ENCODE measurements at places on chromosomes 12 and 14.

GRCh38 chr12:111748151-111748672, 18.5 kb upstream of the ALDH2 start:
- DNase-seq, result peak; percentile 47

- no peak for DNase-seq
Measured at GRCh38 chr12:54407183-54407905, 11.7 kb downstream of the ITGA5 start.

DNA sequence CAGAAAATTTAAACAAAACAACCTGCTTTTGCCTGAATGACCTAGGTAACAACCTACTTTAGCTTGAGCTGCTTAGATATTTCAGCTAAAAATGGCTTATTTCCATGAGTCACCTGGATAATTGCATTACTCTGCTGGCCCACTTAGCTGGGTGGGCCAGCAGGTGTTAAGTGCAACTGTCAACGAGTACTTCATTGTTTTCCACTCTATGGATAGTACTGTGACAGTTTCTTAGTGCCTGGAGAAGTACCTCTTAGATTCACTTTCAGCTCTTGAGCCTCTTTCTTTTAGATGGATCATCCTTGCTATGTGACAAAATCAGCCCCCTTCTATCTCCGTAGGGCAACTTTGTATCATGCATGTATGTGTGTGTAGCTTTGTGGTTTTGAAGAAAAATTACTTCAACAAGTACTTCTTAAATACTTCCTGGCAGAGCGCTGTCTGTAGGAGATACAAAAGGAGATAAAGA, 368.2 kb upstream of the ATP2B1 start:
- no peak for DNase-seq

DNA sequence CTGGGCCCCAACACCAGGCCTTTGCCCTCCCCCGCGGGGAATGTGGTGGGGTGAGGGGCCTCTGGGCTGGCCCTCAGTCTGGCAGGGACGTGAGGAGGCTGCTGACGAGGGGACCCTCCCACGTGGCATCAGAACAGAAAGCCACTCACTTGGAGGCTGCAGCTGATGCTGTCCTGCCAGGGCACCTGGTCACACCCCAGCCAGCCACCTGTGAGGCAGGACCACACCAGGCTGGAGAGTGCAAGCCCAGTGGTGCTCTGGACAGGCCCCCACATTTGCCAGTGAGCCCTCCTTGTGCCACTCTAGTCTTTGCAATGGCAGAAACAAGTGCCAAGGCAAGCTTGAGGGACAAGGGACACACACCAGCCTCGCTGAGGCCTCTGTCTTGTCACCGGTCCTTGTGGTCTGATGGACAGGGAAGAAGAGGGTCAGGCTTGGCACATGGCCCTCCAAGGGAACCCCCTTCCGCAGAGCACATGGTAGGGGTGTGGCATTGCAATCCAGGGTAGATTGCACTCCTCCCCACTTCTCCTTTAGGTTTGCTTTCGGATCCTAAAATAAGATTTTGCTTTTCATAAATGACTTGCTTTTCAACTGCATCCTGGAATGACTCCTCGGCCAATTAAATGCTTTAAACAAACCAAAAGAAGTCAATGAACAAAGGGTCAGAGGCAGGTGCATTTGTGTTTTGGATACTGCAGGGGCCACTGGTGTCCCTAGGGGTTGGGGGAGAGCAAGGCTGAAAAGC, 53.7 kb downstream of the CCDC88C start:
- DNase-seq, result no peak

DNA sequence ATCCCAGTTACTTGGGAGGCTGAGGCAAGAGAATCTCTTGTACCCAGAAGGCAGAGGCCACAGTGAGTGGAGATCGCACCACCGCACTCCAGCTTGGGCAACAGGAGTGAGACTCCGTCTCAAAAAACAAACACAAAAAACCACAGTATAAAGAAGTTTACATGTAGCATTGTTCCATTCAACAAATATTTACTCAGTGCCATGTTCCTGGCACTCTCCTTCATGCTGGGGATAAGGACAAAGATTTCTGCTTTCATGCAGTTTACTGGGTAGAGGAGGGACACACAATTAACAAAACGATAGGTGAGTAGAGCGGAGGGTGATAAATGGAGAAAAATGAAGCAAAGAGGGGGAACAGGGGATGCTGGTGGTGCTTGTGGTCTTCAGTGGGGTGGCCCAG, 68.2 kb upstream of the OVCH1 start:
- DNase-seq, result no peak

DNA sequence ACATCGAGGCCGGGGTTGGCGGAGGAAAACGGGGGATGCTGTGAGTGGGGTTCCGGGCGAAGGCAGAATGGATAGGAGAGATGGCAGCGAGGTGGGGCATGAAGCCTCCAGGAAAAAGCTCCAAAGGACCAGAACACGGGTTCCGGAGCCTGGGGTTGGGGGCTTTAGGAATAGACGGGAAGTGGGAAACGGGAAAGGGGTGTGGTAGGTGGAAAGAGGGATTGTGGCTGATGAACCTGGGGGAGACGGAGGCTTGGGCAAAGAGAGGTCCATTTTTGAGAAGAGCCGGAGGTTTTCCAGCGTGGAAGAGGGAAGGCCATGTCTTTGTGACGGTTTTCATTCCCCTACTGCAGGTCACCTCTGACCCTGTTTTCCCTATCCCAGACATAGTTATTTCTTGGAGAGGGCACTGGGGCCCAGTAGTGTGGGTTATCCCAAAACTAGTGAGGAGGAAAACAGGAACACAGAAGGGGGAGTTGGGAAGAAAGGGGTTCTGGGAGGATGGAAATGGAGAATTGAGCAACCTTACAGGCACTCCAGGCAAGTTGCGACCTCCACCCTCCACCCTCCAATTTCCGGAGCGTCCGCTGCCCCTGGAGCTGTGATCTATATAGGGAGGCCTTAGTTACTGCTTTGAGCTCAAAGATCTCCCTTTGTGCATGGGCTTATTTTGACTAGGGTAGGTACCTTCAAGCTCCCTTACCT, 1.1 kb downstream of the ATN1 start:
- DNase-seq, result no peak

DNA sequence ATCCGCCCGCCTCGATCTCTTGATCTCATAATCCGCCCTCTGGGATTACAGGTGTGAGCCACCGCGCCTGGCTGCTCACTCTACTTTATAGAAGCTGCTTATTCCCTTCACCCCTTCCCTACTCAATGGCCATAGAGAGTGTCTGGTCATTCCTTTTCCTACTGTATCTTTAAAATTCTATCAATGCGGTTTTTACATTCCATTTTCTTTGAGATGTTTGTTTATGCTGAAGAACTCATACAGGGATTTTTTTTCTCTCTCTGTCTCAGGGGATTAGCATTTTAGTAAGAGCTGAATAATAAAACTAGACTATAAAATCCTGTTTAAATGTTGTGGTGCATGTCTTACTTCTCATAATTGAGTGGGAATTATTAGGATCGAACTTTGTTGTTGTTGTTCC, 218.6 kb upstream of the FOXN3 start:
- DNase-seq, result no peak

DNA sequence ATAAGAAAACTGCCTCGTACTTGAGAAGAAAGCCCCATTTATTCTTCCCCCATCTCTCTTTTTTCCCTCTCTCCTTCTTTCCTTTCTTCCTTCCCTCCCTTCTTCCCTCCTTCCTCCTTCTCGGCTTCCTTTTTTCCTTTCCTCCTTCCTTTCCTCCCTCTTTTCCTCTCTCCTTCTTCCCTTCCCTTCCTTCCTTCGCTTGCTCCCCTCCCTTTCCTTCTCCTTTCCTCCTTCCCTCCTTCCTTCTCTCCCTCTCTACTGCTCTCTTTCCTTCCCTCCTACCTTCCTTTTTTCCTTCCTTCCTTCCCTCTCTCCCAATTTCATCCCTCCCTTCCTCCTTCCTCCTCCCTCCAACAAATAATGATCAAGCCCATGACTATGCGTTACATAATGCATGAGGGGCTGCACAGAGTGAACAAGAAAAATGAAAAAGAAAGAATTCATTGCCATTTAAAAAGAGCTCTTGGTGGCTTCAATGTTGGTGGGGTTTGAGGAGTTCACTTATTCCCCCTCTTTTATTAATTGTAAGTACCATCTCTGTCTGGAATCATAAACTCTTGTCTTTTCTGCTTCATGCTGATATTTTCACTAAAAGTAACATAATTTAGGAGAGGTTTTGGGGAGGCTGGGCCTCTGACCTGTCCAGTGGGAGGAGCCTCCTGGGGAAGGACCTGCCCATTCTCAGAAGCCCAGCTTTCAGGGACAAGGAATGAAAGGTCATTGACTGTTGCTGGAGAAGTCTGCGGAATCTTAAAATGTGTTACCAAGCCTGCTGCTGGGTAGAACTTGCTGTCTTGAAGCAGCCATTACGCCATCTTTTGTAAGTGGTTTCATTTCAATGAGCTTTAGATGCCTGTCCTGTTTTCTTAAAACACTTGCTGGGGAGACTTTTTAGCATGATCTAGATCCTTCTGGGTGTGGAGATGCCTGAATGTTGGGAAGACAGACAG, 144.3 kb downstream of the CHST11 start:
- DNase-seq, result no peak

- no peak for DNase-seq
Measured at GRCh38 chr12:97490141-97490540, 27.5 kb downstream of the RMST start.

DNA sequence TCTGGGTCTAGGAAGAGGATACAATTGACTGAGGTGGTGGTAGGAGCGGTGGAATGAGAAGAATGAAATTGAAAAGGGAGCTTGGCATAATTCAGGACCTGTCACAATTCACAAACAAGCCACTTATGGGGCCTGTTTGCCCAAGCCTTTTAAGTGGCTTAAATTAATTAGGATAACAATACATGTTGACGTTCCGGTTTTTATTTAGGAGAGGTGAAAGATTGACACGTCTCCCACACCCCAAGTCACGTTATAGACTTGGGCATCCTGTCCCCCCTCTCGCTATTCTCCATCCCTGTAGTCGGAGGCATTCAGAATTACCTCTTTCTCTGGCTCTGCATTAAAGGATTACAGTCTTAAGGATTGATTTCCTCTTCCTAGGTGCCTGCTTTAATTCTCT, 954 bp upstream of the CALCOCO1 start:
- DNase-seq, result no peak

- no peak for DNase-seq
Measured at GRCh38 chr14:92520102-92521057, 6.8 kb downstream of the RIN3 start.

DNA sequence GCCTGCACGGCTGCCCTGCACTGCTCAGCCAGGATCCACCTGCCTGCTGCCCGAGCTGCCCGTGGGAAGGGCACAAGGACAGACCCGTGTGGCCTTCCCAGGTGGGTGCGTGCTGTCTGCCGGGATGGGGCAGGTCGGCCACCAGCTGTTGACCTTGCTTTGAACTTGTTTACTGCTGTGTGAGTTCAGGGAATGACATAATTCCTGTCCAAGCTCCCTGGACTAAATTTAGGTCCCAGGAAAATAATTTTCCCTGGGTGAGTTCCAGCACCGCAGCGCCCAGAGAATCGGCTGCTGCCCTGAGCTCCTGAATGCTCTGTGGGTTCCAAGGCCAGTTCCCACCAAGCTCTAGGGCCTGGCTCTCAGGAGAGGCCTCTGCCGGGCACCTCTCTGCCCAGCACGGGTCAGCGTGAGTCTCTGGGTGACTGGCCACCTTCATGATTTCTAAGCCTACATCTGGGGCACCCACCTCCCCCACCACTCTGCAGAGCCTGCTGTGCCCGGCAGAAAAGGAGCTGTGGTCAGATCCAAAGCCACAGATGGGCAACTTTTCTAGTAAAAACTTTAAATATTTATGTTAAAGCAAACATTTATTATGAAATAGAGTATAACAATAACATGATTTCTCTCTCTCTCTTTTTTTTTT, 27.2 kb upstream of the MLXIP start:
- DNase-seq, result no peak

DNA sequence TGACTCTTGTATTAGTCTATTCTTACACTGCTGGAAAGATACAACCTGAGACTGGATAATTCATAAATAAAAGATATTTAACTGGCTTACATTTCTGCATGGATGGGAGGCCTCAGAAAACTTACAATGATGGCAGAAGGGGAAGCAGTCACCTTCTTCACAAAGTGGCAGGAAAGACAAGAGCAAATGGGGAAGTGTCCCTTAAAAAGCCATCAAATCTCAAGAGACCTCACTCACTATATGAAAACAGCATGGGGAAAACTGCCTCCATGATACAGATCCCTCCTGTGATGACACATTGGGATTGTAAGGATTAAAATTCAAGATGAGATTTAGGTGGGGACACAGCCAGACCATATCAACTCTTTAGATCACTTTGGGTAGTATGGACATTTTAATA, 83.7 kb downstream of the TMTC3 start:
- no peak for DNase-seq

DNA sequence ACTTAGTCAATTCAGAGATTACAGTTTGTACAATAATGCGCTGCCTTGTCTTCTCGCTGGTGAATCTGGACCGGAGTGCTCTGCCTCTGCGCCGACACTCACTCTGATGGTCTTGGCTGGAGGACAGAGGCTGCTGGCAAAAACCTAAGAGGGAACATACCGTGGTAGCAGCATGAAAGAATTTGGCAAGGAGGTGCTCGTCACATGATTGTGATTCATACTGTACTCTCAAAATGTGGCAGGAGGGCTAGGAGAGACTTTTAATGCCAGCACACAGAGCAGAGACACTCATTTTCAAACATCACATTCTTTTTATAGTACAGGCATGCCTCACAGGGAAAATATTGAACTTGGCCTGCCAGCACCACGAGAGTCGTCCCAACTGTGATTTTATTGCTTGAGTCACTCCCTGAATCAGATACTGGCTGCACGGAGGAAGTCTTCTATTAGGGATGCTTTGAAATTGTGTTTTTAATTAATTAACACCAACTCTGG, 67.8 kb downstream of the HMGA2 start:
- DNase-seq, result no peak

DNA sequence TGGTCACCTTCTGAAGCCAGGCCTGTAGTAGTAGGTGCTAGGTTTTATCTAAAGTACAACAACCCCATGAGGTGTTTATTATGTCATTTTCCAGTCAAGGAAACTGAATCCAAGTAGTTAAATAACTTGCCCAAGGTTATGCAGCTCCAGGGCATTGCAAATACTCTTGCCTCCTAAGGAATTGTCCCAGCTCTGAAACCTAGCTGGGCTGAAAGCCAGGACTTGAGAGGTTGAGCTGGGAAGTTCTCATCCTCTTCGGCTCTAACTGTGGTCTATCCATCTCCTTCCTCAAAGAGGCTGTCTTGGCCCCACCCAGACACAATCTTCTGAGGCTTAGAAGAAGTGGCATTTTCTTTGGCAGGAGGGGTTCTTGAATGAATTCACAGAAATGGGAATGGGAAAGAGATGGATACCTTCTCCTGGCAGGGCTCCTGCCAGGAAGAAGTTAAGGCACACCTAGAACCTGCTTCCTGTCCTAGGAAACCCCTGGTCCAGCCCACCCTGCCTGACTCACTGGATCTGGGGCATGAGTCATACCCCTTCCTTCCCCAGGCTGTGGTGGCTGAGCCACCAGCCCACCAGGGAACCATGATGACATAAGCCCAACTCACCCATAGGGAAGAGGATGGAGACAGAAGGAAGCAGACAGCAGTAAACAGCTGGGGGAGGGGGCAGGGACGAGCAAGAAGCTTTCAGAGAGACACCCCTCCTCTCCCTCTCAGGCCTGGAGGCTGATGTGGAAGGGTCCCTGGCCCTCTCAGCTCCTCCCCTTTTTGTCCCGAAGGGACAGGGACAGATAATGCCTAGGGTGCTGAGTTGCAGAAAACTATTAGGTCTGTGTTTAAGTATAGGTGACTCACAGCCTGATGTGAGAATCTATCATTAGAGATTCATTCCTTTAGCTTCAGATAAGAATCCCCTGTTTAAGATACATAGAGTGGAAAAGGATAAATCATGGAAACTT, 2.1 kb upstream of the PLEK2 start:
- no peak for DNase-seq

Measured in NCI-H1105 (cell line).